ENCODE measurements at places on chromosomes 3 and 15.

GRCh38 chr3:52454938-52455282 is 494 bp upstream of the NISCH start:
- DNase-seq: no peak

GRCh38 chr15:60523056-60523455 is 44.1 kb upstream of the ICE2 start:
- DNase-seq: no peak

GRCh38 chr15:56367156-56367555 is 1.9 kb downstream of the TEX9 start:
- DNase-seq: no peak

DNA sequence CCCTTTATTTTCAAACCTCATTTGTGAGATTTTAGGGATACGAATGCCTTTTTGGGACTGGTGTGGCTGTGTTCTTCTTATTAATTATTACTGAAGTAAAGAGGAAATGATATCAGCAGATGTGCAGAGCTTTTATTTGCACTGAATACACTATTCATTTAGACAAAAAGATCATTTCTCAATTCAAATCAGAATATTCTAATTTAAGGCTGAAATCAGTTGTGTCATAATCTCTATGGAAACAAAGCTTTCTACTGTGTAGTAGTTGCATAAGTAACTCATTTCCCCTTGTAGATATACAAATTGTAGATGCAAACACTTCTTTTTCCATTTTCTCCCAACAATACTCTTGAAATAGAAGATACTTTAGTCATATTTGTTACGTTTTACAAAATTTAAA is 56.0 kb downstream of the PDE8A start:
- no peak for DNase-seq

DNA sequence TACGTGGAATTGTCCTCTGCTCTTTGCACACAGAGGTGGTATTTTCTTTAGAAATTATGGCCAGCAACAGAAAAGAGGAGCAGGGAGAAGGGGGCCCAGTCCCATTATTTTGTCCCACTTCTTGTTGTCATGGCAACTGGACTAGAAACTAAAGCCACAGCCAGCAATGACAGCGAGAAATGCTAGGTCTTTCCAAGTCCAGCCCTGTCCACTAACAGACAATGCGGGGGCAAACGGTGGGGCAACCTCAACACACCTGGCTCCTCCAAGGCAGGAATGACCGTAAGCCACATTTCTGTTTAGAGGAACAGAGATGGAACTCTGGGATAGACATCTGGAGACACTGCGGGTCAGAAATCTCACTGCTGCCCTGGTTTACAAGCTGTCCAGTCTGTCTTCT is 107.3 kb downstream of the RFTN1 start:
- no peak for DNase-seq

DNA sequence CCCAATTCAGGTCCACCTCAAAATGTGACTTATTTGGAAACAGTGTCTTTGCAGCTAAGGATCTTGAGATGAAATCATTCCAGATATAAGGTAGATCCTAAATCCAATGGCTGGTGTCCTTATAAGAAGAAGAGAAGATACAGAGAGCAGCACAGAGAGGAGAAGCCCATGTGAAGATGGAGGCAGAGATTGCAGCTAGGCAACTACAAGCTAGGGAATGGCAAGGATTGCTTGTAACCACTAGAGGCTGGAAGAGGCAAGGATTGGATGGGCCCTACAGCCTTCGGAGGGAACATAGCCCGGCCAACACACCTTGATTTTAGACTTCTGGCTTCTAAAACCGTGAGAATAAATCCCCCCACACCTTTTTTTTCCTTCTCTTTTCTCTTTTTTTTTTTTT is 38.5 kb downstream of the SYN2 start:
- no peak for DNase-seq

DNA sequence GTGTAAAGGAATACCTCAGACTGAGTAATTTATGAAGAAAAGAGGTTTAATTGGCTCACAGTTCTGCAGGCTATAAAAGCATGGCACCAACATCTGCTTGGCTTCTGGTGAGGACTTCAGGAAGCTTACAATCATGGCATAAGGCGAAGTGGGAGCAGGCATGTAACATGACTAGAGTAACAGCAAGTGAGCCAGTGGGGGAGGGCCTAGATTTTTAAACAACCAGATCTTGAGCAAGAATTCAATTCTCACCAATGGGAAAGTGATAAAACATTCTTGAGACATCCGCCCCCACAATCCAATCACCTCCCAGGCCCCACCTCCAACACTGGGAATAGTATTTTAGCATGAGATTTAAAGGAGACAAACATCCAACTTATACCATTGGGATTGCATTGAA is 44.2 kb upstream of the BCL2A1 start:
- no peak for DNase-seq

DNA sequence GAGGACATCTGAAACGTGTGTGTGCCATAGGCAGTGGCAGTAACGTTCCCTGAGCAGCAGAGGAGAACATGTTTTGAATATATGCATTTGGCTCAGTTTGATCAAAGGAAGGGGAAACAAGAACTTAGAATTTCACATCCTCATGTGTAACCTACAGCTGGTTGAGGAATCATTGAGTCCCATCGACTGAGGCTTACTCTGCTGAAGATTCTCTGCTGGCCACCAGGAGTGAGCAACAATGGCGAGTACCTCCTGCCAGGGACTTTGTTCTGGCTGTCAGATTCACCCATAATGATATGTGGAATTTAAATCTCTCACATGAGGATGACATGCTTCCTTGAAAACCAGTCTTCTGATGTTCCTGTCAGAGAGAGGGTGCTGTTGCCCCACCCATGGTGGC is 21.3 kb downstream of the GORASP1 start:
- no peak for DNase-seq

DNA sequence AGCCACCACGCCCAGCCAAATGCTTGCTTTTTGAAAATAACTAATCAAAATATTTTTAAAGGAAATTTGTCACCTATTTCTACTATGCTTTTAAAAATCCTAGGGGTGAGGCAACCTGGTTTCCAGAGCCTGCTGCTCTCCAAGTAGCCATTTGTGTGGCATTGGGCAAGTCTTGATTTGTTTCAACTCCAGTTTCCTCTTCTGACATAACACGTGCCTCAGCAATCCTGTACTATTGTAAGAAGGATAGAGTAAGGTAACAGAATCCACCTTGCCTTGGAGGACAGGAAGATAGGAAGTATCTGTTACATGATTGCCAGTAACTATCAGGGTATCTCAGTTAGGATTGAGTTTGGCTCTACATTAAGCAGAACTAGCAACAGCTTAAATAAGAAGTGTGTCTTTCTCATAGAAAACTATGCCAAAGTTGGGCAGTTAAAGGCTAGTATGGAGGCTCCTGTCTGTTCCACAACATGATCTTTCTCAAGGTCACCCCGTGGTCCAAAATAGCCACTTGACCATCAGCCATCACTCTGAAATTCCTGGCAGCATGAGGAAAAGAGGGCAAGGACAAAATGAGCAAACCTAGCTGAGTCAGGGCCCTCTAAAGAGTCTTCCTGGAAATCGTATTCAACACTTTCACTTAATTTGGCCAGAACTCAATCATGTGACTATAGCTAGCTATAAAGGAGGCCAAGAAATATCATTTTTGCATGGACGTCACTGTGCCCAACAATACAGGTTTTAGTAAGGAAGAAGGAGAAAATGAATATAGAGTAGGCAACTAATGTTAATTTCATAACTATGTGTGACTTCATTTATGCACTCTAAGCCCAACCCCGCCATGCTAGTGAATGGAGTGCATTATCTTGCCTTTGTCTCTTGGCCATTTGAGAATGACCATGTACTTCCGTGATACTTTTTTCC is 66.1 kb downstream of the HMG20A start:
- DNase-seq: no peak

GRCh38 chr3:18825665-18826064 is 322.6 kb upstream of the KCNH8 start:
- no peak for DNase-seq

- DNase-seq: no peak
Observed at GRCh38 chr15:85620690-85621049, 174.1 kb downstream of the KLHL25 start.

- no peak for DNase-seq
Observed at GRCh38 chr15:54481819-54482218, 503.6 kb downstream of the UNC13C start.

- DNase-seq: no peak
Observed at GRCh38 chr3:119033393-119034255, 1.0 kb downstream of the IGSF11 start.

DNA sequence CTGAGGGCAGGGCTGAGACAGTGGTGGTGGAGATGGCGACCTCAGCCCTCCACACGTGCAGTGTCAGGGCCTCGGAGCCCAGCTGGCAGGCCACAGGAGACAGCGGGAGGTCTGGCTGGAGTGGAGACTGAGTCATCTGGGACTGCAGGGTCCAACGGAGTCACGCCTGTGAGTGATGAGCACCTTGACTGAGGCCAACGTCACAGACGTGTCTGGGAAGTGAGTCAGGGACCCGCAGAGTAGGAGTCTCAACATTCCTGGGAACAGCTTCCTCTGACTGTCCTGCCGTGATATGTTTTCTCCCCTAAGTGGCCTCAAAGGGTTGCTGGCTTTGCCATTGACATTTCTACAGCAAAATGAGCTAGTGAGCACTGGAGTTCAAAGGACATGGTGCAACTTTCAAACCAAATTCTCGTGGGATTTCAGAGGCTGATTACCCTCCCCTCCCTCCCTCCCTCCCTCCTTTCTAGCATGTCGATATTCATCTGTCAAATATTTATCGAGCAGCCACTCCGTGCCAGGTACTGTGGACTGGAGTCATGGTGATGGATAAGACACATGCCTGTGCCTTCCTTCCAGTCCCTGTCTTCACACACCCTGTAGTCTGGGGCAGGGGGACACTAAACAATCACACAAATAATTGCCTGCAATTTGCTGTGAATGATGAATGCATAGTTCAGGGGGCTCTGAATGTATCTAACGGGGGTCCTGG is 53.3 kb upstream of the AMOTL2 start:
- DNase-seq: no peak

- no peak for DNase-seq
Observed at GRCh38 chr3:132867956-132868355, 145.7 kb upstream of the NPHP3 start.

DNA sequence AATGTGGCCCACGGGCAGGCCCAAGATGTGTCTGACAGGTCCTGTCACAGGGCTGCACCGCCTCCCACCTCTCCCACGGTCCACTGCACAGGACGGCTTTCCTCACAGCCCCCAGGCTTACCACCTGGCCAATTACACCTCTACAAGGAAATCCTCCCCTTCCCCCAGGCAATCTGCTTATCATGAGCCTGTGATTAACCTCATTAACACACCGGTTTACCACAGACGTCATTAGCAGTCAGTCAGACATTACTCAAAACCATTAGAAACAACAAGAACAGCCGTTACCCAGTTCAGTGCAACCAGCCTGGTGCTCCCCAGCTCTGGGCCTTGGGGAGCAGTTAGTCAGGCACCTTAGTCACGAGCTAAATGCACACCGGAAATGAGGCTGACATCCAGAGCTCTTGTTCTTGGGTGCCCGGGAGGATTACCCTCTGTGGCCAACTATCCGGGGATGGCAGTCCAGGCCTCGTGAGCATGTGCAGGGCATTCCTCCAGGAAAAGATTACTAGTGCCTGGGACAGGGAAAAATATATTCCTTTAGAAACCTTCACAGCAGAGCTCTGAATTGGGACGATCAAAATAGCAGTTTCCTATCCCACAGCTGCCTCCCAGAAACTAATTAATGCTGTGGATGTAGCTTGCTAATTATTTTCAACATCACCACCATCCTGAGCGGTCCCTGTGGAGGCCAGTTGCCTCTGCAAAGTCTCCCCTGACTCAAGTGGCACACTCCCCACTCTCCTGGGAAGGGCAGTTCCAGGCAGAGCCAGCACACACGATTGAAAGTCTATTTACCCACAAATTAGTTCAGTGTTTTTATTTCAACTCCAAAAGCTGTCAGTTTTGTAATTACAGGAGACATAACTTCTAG is 117.4 kb upstream of the ZBED2 start:
- no peak for DNase-seq

- DNase-seq: no peak
Observed at GRCh38 chr3:70464876-70465275, 152.4 kb upstream of the MDFIC2 start.

GRCh38 chr15:60928970-60929369 is 300.1 kb downstream of the RORA start:
- no peak for DNase-seq

GRCh38 chr15:84598993-84599392 is 1.8 kb upstream of the ZSCAN2 start:
- no peak for DNase-seq

DNA sequence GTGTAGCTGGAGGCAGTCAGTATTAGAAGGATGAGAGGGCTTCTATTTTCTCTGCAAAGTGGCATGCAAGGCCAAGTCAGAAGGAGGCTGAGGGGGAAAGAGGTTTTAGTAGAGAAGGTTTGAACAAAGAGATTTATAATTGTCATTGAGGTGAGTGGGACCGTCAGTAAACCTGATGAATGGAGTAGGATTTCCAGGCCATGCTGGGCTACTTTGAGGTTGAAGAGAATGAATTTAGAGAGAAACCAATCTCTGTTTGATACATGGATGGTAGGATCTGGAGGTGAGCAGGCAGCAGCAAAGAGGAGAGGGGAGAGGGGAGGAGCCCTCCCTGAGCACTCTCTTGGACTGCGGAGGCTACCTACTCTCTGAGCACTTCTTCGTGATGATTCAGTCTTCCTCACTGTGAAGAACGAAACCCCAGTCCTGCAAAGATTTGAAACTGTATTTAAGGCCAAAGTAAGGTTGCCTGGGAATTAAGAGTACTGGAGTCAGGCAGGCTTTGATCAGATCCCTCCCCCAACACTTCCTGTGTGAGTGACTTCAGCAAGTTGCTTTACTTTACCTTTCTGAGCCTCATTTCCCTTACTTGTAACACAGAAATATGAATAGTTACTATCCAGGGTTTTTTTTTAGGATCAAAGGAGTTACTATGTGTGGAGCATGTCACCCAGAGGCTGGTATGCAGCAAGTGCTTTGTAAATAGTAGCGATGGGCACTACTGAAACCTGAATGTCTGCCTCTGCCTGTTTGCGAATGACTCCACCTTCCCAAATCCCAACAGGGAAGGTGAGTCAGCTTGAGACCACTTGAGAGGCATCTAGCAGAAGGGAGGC is 75.8 kb downstream of the RPL39L start:
- no peak for DNase-seq

GRCh38 chr3:52492059-52492458 is 3.1 kb upstream of the STAB1 start:
- no peak for DNase-seq

- no peak for DNase-seq
Observed at GRCh38 chr3:459311-459670, 262.7 kb downstream of the CHL1 start.

- no peak for DNase-seq
Observed at GRCh38 chr3:156174229-156174847, 54.0 kb downstream of the KCNAB1 start.
